Naive thymus-derived CD8-positive, alpha-beta T cell (primary cell): ENCODE measurements at places on chromosomes 2 and 18.

DNA sequence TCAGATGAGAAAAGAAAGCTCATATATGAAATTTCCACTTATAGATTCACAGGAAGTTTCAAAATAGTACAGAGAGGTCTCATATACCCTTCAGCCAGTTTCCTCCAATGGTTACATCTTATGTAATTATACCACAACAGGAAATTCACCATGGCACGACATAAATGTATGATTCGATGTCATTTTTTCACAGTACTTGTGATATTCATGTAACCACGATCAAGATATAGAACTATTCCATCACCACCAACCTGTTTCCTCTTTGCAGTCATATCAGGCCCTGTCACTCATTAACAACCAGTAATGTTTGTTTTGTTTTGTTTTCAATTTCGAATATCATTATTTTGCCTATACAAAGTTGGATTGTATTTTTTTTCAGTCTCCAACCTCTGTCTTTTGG lies 314.3 kb upstream of the POU3F3 start:
- no peaks in the 10 kb centered on the region for H3K4me1 ChIP-seq
- no peak overlapping the region for H3K27ac ChIP-seq
- DNase-seq, result no peak
- H3K27me3 ChIP-seq, result no peaks in the 10 kb centered on the region
- no peak overlapping the region for H3K4me3 ChIP-seq

- no peaks in the 10 kb centered on the region for H3K27me3 ChIP-seq
- H3K4me1 ChIP-seq, result peaks cover 46% of the 10 kb centered on the region
- no peak for DNase-seq
- H3K27ac ChIP-seq, result peak overlapping the region; percentile 93
These were observed 4.2 kb upstream of the PSD4 start for GRCh38 chr2:113169586-113169985.

GRCh38 chr18:11957636-11958035 lies 23.7 kb upstream of the IMPA2 start:
- H3K27me3 ChIP-seq, result no peaks in the 10 kb centered on the region
- H3K27ac ChIP-seq, result no peak overlapping the region
- no peak for DNase-seq
- H3K4me1 ChIP-seq, result no peaks in the 10 kb centered on the region
- H3K4me3 ChIP-seq, result no peak overlapping the region
- no peaks in the 10 kb centered on the region for H3K36me3 ChIP-seq

DNA sequence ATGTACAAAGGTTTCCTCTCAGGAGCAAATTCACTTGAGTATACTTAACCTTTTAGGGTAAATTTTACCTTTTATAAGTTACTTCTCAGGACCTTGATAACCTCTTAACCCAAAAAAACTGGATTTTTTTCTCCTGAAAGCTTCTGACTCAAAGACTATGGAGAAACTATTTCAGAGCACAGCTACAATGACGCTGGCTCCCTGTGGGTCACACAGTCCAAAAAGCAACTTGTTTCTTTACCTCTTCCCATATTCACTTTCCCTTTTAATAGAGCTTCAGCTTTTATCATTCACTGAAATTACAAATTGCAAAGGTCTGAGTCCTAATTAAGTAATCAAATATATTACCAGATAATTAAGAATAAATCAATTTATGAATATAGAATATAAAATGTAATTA lies 32.4 kb downstream of the GTF3C3 start:
- no peak for DNase-seq
- H3K4me3 ChIP-seq, result no peak overlapping the region
- no peak overlapping the region for H3K27ac ChIP-seq
- H3K27me3 ChIP-seq, result no peaks in the 10 kb centered on the region
- peaks cover 56% of the 10 kb centered on the region for H3K36me3 ChIP-seq
- no peaks in the 10 kb centered on the region for H3K4me1 ChIP-seq

DNA sequence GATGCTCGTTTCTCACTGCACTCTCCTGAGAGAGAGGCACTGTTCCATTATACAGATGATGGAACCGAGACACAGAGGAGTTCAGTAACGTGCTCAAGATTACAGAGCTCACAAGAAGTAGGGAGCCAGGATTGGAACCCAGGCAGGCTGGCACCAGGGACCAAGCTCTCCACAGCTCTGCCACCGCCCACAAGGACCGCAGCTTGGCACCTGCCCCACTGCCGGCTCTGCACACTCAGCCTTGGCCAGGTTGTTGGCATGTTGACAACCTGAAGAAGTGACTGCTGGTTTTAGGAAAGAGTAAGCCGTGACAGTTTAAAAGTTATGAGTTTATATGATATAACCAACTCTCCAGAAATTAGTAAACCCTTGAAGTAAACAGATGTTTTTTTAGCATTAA lies 48.0 kb upstream of the ITM2C start:
- H3K27me3 ChIP-seq, result no peaks in the 10 kb centered on the region
- peaks cover 15% of the 10 kb centered on the region for H3K4me1 ChIP-seq
- H3K36me3 ChIP-seq, result peaks cover 84% of the 10 kb centered on the region

- H3K4me3 ChIP-seq, result no peak overlapping the region
- H3K4me1 ChIP-seq, result peaks cover 6% of the 10 kb centered on the region
- DNase-seq, result no peak
- no peak overlapping the region for H3K27ac ChIP-seq
- H3K27me3 ChIP-seq, result no peaks in the 10 kb centered on the region
These were observed 74.6 kb downstream of the TTC27 start for GRCh38 chr2:32702303-32703064.

DNA sequence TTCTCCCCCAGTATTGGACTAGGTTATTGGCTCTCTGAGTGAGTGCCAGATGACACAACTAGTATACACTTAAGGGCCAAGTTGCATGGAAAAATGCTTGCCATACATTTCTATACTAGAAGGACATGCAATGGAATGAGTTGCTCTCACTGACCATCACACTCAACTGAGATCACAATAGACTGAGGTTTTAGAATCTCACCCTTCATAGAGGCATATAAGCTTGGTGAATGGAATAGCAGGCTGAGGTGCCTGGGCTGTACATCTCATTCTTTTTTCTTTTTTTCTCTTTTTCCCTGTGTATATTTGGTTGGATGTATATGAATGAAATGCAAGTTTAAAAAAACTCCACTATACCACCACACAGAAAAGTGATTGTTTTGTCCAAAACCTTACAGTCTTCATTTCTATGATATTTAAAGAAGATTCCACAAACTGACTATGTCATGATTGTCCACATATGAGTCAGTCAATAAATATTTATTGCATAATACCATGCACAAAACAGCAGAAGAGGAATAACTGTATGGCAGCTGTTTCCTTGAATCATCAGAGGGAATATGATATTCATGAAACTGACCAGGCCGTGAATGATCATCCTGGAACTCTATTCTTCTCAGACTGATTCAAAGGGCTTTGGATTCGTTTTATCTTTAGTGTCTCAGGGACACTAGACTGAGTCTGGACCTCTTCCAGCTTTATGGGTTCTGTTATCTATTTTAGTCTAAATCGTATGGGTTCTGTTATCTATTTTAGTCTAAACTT lies 122.6 kb upstream of the STK17B start:
- no peak overlapping the region for H3K27ac ChIP-seq
- H3K27me3 ChIP-seq, result no peaks in the 10 kb centered on the region
- no peak overlapping the region for H3K4me3 ChIP-seq
- H3K4me1 ChIP-seq, result no peaks in the 10 kb centered on the region
- DNase-seq, result no peak

DNA sequence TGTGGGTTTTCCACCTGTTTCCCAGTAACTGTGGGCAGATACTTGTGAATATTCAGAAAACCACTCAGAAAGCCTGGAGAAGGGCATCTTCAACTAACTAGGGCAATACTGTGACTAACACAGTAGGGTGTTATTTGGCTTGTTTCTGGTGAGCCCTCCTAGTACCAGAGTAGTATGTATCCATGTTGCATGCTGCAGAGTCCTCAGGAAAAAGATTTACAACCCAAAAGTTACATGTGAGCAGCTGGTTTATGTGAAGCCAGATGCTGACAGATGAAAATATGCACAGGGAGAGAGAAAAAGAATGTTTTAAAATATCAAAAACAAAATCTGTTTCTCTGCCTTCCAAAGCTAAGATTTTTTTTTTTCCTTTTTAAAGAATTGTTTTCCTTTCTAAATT lies 333.2 kb upstream of the UBE2E3 start:
- H3K36me3 ChIP-seq, result no peaks in the 10 kb centered on the region
- no peaks in the 10 kb centered on the region for H3K27me3 ChIP-seq
- no peak overlapping the region for H3K27ac ChIP-seq
- H3K4me1 ChIP-seq, result no peaks in the 10 kb centered on the region

DNA sequence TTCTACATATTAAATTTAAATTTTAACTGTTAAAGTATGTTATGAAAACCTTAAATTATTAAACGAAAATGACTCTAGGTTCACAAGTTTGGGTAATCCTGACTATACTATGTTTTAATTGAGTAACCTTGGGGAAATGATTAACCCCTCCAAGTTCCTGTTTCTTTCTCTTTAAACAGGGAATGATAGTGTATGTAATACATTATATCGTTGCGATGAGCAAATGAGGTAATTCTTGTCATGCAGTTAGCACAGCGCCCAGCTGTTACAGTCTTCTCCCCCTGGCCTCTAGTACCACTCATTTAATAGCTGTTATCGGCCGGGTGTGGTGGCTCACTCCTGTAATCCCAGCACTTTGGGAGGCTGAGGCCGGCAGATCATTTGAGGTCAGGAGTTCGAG lies 80.4 kb downstream of the MTA3 start:
- no peak for DNase-seq
- no peaks in the 10 kb centered on the region for H3K27me3 ChIP-seq
- peak overlapping the region; percentile 83 for H3K27ac ChIP-seq
- H3K4me3 ChIP-seq, result no peak overlapping the region
- H3K4me1 ChIP-seq, result peaks cover 47% of the 10 kb centered on the region

- no peaks in the 10 kb centered on the region for H3K27me3 ChIP-seq
- no peak overlapping the region for H3K27ac ChIP-seq
- no peaks in the 10 kb centered on the region for H3K36me3 ChIP-seq
These were observed 369.7 kb downstream of the DCDC2C start for GRCh38 chr2:4073026-4073569.

- peaks cover 12% of the 10 kb centered on the region for H3K36me3 ChIP-seq
- H3K4me1 ChIP-seq, result peaks cover 15% of the 10 kb centered on the region
- H3K4me3 ChIP-seq, result peak overlapping the region; percentile 89
- H3K27ac ChIP-seq, result peak overlapping the region; percentile 87
- H3K27me3 ChIP-seq, result no peaks in the 10 kb centered on the region
These were observed 2.1 kb downstream of the METTL8 start for GRCh38 chr2:171431677-171432167.

GRCh38 chr18:78123144-78123909 lies 856.3 kb upstream of the SALL3 start:
- no peak for DNase-seq
- H3K27ac ChIP-seq, result no peak overlapping the region
- H3K27me3 ChIP-seq, result peaks cover 3% of the 10 kb centered on the region
- peaks cover 2% of the 10 kb centered on the region for H3K4me1 ChIP-seq
- no peak overlapping the region for H3K4me3 ChIP-seq
- no peaks in the 10 kb centered on the region for H3K36me3 ChIP-seq

DNA sequence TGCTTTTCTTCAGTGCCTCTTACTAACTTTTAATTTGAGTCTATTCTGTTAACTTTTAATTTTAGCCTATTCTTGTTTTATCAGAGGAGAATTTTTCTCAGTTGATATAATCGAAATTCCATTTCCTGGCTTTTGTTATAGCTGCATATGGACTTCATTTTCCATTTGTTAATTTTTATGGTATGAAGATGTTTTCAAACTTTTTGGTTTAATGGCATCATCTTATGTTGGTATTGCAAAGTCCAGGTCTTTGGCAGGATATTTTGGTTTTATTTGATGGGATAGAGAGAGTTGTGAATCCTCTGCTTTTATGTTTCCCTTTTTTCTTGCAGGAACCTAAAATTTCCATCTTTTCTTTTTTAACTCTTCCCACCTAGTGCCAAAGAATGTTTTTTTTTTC lies 70.9 kb upstream of the RAPGEF4 start:
- H3K4me3 ChIP-seq, result peak overlapping the region; percentile 29
- peaks cover 18% of the 10 kb centered on the region for H3K36me3 ChIP-seq
- H3K27me3 ChIP-seq, result no peaks in the 10 kb centered on the region
- H3K4me1 ChIP-seq, result no peaks in the 10 kb centered on the region

DNA sequence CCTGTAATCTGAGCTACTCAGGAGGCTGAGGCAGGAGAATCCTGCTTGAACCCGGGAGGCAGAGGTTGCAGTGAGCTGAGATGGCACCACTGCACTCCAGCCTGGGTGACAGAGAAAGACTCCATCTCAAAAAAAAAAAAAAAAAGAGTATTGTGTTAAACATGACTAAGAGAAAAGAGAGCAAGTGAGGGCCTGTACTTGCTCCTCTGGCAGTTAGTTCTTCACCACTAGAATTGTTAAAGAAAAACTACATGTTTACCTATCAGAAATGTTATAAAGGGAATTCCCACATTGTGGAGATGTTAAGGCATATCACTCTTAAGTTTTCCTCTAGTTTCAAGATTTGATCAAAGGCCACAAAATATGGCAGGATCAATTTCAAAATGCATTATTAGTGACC lies 75.4 kb upstream of the LRATD1 start:
- H3K4me1 ChIP-seq, result no peaks in the 10 kb centered on the region
- H3K36me3 ChIP-seq, result no peaks in the 10 kb centered on the region
- no peak overlapping the region for H3K27ac ChIP-seq
- H3K27me3 ChIP-seq, result no peaks in the 10 kb centered on the region
- no peak overlapping the region for H3K4me3 ChIP-seq

DNA sequence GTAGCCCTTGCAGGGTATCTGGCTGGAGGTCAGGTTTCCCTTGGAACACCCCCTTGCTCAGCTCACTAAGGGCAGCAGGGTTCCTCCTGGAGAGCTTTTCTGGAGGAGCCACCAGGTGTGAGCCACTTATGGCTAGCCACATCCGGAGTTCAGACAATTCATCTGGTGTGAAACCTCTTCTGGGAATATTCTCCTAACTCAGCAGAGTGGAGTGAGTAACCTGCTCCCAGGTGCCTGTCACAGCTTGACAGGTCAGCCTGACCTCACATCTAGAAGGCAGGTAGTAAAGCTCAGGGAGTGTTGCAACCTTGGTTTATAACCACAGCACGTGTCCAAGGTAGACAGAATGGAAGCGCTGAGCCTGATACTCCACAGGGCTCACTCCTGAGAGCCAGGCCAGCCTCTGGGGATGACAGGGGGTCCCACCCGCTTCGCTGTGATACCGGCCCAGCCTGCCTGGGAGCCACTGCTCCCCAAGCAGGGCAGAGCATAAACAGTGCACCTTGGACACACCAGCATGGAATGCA lies 62.6 kb upstream of the TGFA start:
- H3K27me3 ChIP-seq, result peaks cover 4% of the 10 kb centered on the region
- no peak overlapping the region for H3K4me3 ChIP-seq
- no peaks in the 10 kb centered on the region for H3K36me3 ChIP-seq
- no peak overlapping the region for H3K27ac ChIP-seq
- no peaks in the 10 kb centered on the region for H3K4me1 ChIP-seq

- no peaks in the 10 kb centered on the region for H3K36me3 ChIP-seq
- peaks cover 2% of the 10 kb centered on the region for H3K4me1 ChIP-seq
- DNase-seq, result peak; percentile 55
- no peak overlapping the region for H3K4me3 ChIP-seq
These were observed 17.2 kb downstream of the IFIH1 start for GRCh38 chr2:162301151-162301804.

DNA sequence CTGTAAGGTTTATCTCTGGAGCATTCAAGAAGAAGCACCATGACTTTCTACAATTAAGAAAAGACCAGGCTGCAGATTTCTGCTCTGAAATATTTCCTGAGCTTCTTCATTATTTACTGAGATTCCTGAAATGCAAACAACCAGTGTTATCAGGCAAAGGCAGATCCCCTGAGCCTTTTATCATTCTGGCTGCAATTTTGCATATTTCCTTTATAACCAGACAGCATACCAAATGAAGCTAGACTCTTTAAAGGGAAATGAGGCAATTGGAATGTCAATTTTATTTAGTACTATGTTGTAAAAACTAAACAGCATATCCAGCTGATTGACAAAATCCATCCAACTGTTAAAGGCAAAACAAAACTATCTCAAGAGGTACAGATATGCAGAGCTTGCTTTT lies 372.5 kb downstream of the RIT2 start:
- no peaks in the 10 kb centered on the region for H3K4me1 ChIP-seq
- H3K27me3 ChIP-seq, result no peaks in the 10 kb centered on the region
- no peak overlapping the region for H3K4me3 ChIP-seq
- no peaks in the 10 kb centered on the region for H3K36me3 ChIP-seq
